ENCODE measurements at places on chromosomes 7 and 10.

DNA sequence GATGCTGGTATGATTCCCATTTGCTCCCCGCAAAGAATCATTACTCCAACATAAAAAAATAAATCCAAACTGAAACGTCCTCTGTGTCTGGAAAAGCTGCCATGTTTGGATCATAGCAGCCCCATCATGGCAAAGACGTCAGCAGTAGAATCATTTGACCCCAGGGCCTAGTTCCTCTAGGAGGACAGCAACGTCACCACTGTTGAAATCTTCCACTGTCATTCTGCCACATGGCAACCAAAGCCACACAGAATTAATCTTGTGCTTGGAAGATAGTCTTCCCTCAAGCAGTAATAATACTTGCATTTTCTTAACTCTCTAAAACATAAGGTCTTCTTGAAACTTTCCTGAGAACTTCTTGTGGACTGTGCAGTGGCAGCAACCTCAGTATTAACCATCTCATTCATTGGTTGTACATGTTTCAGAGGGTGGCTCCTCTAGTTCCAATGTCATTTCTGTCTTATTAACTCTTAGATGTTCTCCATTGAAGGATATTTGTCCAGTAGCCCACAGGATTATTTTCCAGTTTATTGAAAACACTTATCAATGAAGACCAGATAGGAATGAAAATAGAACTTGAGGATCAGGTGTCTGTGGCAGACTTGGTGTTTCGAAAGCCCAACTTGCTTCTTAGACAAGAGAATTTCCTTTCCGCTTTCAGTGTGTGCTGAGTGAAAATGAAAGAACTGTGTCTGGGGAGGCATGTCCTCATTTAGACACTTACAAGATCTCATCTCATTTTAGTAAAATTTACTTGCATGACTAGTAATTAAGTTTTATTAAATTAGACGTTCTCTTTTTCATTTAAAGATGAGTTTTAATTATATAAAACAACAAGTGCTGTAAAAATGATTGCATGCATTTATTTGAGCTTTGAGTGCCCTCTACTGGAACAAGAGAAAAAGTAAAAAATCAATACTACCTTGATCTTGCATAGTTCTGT lies 28.9 kb upstream of the INHBA start:
- no peak for DNase-seq

DNA sequence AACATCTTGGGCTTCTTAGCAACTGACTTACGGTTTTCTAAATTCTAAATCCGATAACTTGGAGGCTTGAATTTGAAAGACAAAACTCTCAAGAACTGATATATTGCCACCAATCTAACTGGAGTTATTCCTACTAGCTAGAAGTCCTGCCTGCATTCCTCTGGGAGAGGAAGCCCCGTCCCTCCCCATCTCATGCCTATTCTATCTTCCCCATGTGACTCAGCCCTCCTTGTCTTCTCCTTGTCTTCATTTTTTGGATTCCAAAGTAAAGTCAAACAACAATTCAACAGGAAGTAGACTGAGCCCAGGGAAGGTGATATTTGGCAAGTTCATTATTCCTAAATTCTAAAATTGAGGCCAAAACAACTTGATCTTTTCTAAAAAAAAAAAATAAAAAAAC lies 587.7 kb downstream of the KCNMA1 start:
- no peak for DNase-seq

GRCh38 chr7:128030654-128031611 lies at the start of gene LRRC4:
Gene LRRC4, minus strand, starts transcription at chr7:128031437. Its CDS starts 797 bp downstream, at chr7:128030640.
- no peak for DNase-seq

DNA sequence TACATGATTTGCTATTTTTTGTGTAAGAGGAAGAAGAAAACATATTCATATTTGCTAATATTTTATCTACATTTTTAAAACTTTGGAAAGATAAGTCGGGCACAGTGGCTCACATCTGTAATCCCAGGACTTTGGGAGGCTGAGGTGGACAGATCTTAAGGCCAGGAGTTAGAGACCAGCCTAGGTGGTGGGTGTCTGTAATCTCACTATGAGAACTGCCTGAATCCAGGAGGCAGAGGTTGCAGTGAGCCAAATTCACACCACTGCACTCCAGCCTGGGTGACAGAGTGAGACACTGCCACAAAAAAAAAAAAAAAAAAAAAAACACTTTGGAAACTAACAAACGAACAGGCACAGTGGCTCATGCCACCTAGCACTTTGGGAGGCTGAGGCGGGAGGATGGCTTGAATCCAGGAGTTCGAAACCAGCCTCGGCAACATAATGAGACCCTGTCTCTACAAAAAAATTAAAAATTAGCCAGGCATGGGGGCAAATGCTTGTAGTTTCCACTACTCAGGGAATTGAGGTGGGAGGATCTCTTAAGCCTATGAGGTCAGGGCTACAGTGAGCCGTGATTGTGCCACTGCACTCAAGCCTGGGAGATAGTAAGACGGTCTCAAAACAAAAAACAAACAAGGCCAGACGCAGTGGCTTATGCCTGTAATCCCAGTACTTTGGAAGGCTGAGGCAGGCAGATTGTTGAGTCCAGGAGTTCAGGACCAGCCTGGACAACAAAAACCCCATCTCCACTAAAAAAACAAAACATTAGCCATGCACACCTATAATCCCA lies 25.6 kb downstream of the HERC4 start:
- DNase-seq, result no peak

- DNase-seq, result no peak
Observed at GRCh38 chr10:116748041-116748440, 5.7 kb upstream of the HSPA12A start.

DNA sequence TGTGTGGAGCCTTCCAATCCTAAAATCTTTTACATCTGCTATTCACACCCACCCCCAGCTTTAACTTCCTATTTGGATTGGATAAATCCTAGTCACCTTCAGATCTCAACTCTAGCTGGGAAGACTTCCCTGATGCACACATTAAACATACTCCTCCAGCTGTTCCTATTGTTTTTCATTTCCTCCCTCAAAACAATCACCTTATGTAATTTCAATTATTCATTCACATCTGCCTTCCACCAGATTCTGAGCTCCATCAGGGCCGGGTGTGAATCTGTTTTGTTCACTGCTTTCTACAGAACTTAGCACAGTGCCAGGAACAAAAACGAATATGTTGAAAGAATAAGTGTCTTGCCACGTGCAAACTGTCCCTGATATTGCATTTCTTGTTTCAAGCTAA lies 497.4 kb downstream of the PLXDC2 start:
- DNase-seq, result no peak

DNA sequence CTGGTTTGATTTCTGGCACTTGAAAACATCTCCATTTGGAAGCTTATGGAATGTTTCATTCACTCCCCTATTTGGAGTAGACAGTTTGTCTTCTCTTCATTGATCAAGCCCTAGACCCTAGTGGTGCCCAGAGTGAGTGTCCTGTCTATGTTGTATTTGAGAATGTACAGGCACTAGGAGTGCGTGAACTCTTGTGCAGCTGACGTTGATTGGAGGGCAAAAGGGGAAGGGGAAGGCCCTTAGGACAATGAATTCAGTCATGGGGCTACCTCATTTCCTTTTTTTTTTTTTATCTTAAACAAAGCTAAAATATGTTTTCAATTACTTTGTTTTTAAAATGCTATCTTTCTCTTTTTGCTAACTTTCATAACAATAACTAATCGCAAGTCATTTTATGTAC lies 66.5 kb downstream of the ADD3 start:
- DNase-seq, result no peak

Measured in left kidney (tissue), 8 donors.